NCI-H1092 (cell line): ENCODE measurements at places on chromosomes 2 and 18.

DNA sequence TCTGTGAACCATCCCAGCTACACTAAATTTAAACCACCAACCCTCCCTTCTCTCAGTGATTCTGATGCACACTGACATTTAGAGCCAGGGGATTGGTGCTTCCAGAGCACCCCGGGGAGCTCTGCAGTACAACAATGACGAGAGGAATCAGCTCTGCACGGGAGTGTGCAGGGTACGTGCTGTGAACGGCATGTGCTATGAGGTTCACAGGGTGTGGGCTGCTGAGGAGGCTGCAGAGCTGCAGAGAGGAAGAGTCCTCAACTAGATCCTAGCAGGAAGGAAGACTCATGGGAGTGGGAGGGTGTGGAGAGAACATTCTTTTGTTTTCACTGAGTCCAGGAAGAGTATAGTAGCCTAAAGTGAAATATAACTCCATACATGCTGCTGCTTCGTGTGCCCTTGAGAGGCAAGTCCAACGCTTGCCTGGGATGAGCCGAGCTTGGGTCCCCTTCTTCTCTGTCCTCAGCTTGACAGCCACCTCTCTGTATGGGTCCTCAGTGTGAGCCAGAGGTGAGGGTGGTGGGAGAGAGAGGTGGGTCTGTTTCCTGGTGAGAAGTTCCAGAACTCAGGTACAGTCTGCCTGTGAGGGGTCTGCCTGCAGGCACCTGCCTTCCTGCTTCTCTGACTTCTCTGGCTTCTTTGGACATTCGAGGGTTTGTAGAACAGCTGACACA lies 118.8 kb downstream of the CTIF start:
- no peak for DNase-seq

DNA sequence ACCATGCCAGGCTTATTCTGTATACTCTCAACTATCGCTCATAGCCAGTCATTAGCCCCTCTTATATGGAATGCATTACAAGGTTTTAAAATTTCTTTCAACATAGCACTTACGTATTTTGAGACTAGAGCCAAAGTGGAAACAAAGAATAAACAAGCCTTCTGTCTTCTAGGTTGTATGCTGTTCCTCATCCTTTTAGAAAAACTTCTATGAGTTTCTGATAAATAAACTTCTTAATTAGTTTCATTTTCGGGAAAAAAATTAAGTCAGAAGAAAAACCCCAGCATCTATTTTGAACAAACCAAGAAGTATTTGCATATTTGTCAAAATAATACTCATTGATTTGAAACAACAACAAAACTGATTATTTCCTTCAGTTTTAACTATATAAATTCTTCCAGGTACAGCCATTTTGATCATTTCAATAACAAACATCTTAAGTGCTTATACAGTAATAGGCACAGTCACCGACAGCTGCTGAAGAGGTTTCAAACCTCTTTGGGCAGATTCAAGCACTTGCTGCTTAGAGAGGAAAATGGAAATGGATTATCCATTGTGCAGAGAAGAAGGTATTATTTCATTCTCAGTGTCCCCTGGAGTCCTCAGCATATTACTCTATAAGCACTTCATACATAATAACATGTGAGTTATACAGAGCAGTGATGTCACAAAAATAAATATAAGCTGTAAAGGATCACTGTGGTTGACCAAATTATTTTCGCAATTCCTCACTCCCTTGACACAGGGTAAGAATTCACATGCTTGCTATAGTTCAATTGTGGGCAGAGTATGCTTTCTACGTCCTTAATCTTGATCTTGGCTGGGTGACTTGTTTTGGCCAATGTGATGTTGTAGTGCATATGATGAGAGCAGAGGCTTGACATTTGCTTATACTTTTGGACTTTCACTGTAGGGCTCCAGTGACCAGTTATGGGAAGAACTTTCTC lies 833.8 kb downstream of the TRIB2 start:
- DNase-seq, result peak; percentile 1

GRCh38 chr2:203648273-203648672 lies 58.2 kb upstream of the CD28 start:
- no peak for DNase-seq

DNA sequence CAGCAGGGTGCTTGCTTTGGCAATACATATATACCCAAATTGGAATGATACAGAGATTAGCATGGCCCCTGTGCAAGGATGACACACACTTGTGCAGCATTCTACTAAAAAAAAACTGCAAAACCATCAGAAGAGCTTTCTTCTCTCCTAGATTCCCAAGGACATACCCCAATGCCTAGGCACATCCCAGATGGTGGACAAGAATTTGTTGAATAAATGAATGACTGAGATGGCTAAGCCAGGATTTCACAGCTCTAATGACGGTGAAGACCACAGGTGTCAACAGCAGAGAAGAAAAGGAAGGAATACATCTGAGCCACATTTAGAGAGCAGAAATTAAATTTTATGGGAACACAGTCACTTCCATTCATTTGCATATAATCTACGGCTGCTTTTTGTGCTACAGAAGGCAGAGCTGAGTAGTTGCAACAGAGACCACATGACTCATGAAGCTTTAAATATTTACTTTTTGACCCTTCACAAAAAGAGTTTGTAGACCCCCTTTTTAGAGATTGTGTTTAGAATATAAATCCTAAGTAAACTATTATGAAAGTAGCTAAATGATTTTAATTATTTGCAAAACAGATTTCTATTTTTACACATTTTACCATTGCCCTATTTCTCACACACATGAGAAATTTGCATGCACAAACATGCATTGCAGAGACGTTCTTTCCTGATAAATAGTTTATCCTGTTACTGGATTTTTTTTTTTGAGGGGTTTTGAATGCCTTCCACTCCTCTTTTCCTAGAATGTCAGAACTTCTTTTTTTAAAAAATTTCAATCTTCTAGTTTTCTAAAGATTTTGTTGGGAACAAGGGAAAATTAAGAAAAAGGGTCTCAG lies 119.0 kb downstream of the PMAIP1 start:
- no peak for DNase-seq

- DNase-seq, result no peak
Measured at GRCh38 chr2:235504441-235505180, 10.8 kb downstream of the AGAP1 start.

- no peak for DNase-seq
Measured at GRCh38 chr2:201797175-201797840, 9.0 kb upstream of the CDK15 start.

DNA sequence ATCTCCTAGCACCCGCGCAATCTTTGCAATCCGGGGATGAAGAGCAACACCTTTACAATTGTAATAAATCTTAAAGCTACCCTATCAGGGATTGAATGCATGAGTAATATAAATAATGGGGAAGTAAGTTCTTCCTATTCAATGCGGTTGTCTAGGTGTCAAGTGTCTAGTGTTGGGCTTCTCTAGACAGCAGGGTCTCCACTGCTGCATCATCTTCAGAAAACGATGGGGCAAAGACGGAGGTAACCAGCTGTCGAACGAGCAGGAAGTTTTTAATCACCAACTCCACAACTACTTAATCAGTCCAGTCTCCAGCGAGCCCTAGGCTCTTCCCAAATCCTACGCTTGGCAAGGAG lies 573 bp downstream of the STAM2 start:
- no peak for DNase-seq

GRCh38 chr2:58135861-58136260 lies 89.3 kb downstream of the VRK2 start:
- no peak for DNase-seq

- no peak for DNase-seq
Measured at GRCh38 chr2:118841450-118841827, 6.0 kb downstream of the EN1 start.

DNA sequence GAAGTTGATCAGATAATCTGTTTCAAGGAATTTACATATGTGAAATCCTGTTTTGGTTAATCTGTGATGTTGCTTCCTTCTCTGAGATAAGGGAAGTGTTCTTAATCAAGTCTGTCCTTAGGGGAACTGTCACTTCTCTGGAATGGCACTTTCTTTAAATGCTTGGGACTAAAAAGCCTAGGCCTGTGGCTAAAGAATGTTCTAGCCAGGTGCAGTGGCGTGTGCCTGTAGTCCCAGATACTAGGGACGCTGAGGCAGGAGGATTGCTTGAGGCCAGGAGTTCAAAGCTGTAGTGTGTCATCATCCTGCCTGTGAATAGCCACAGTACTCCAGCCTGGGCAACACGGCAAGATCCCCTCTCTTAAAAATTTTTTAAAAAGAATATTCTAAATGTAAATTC lies 217.6 kb upstream of the SIX3 start:
- no peak for DNase-seq
